AG04450 (cell line): ENCODE measurements at places on chromosomes 6 and 20. TPM values are rescaled to one million over a fixed set of nuclear protein-coding genes. Genes with fewer than 3 reads are reported as not detected.

- no peak for DNase-seq
Measured at GRCh38 chr20:42857446-42857845, 332.3 kb downstream of the PTPRT start.

DNA sequence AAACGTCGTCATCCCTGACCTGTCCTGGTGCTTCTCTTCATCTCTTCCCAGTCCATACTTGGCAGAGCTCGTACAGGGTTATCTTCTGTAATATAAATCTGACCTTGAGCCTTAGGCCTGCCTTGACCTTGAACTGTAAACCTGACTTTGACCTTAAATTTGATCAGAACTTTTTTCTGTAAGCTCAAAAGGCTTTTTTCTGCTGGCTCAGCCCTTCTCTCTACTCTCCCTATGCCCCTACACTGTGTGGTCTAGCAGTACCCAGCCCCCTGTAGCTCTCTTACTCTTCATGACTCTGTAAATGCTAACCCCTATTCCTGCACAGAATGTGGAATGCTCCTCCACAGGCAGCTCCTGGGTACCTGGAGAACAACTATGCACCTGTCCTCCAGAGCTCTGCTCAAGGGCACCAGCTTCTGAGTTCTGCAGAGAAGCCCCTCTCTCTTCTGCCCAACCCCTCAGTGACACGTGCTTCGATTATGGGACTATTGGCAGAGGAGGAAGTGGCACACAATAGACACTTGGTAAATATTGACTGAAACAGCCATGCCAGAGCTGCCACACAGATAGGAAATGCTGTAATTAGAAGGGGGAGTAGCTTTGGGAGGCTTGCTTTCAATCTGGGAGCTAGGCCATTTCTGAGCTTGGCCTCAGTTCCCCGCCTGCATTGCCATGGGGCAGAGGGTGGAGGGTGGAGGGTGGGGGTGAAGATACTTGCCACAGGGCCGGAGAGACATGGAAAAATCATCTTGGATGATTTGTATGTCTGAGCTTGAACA is 15.4 kb downstream of the SNPH start:
- no peak for DNase-seq

GRCh38 chr20:35979544-35979943 is 11.2 kb downstream of the CNBD2 start:
- no peak for DNase-seq

DNA sequence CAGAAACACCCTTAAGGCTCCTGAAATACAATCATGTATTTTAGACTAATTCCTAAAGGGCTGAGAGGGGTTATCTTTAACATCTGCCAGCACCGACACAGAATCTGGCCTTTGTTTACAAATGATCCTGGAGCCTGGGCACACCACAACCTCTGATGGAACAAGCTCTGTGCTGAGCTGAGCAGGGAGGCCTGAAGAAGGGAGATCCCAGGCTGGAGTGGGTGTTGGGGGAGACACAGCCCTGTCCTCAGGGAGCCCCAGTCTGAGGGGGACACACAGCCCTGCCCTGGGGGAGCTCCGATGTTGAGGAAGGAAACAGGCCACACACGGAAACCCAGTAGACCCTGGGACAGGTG is 130.5 kb downstream of the VEGFA start:
- DNase-seq = no peak

GRCh38 chr6:25297823-25298522 is 18.8 kb downstream of the CARMIL1 start:
- DNase-seq = no peak

GRCh38 chr6:41576667-41577066 is 30.5 kb downstream of the FOXP4 start:
- DNase-seq = no peak

DNA sequence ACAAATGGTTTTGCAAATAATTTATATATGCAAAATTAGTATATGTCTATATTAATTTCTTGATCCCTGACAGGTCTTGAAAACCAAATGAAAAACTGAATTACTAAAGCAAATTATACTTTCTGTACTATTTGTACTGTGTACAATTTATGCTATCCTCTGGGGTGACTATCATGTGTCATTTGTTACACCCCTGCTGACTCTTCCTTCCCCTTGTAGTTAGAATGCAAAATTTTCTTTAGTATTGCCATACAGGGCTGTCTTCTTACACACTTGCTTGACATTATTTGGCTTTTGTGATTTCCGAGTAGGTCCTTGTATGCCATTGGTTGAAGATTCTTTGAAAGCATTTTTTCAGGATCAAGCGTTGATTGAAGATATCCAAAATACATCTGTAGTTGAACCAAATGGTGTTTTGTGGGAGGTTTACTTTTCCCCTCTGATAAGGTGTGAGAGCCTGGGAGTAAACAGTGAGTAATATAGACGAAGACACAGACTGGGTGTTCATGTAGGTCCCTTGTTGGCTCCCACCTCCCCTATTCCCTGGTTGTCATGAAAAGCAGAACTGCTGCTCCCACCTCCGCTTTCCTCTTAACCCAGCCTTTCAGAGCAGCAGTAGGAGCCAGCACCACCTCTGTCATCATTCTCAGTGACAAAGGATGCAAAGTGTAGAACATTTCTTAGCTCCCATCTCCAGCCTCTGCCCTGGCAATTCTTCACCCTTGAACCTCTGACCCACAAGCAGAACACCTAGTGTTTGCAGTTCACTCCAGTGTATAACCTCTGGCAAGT is 29.0 kb downstream of the NCOA7 start:
- DNase-seq = no peak

DNA sequence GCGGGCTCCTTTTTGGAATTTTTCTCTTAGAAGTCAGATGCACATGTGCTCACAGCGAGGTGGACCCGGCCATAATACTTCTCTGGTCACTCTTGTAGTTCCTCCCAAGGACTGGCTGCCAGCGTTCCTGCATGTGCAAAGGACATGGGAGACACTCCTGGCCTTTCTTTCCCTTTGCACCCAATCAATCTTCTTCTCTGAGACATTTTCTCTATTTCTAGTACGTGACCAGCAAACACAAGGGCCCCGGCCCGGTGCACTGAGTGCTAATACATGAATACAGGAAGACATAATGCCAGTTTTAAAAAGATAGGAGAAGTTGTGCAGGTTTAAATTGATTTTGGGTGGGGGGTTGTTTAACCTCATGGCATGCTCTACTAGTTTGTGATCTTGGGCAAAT is 233.6 kb downstream of the SMOC2 start:
- no peak for DNase-seq

DNA sequence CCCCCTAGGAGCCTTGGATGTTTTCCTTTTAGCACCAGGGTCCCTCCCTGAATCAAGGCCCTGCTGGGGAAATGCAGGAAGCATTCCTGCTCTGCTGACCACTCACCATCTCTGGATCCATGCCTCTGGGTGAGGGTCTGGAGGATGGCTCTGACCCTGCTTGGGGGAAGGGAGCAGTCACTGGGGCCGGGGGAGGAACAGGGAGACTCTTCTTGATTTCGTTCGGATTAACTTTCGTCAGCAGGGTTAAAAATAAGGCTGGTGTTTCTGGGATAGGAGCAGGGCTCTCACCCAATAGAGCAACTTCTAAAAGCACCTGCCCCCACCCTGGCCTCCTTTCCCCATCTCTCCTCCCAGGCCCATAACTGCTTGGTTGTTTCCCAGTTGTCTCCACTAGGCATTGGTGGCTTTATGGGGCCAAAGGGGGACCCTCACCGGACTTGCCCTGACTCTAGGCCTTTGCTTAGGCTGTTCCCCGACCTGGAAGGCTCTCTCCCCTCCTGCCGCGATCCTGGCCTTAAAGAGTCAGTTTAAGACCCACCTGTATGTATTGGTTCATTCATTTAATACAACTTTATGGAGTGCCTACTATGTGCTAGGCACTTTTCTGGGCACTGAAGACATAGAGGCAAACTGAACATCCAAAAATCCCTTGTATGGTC is 63.0 kb downstream of the JPH2 start:
- no peak for DNase-seq

DNA sequence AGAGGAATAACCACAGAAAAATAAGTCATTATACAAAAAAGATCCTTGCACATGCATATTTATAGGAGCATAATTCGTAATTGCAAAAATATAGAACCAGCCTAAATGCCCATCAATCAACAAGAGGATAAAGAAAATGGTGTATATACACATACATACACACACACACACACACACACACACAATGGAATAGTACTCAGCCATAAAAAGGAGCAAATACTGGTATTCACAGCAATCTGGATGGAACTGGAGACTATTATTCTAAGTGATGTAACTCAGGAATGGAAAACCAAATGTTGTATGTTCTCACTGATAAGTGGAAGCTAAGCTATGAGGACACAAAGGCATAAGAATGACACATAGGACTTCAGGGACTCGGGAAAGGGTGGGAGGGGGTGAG is 1.9 kb upstream of the KIAA1586 start:
- no peak for DNase-seq

GRCh38 chr6:1527073-1527457 is 82.7 kb upstream of the FOXC1 start:
- DNase-seq = peak; percentile 6

- no peak for DNase-seq
Measured at GRCh38 chr6:158279615-158280014, 32.6 kb upstream of the TULP4 start.

DNA sequence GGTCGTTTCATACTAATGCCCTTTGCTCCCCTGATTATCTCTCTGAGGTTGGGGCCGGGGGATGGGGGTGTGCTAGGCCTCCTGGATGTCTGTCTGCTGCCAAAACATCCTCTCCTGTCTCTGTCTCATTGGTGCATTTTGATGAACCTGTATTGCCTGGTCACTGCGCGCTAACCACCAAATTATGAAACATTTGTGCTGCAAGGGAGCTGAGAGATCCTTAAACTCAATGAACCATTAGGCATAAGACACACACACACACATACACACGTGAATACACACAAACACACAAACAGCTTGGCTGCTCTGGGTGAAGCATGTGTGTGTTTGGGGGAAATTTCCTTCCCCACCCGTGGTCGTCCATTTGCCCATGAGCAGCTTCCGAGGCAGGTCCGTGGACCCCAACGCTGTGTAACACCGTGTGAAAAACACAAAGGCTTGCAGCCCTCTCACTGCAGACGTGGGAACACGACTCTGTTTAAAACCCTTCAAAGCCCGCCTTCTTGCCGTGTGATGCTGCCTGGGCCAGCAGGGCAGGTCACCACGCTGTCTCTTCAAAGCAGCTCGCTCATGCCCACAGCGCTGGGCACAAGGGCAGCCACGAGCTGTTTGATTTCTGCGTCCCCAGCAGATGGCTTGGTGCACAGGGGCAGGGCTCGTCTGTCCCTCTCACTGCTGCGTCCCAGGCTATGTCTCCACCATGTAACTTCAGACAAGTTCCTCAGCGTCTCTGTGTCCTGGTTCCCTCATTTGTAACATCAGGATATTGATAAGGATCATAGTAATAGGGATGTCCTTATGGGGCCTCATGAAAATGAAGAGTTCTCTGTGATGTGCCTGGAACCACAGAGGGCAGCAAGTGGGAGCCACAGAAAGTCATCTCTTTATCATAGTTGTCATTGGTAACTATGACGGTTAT is 96.8 kb downstream of the CDH26 start:
- no peak for DNase-seq

- DNase-seq = no peak
Measured at GRCh38 chr20:43508604-43509040, 1.1 kb downstream of the L3MBTL1 start.

- DNase-seq = peak; percentile 24
Measured at GRCh38 chr6:36858407-36858981, 16.1 kb downstream of the PPIL1 start.

GRCh38 chr20:3446779-3447178 is 24.0 kb upstream of the ATRN start:
- DNase-seq = no peak

Gene HLA-DQB2
- polyA plus RNA-seq = not detected in 2 replicates

Gene SLC17A1
- polyA plus RNA-seq = not detected in 2 replicates

Gene ZNF343
- 10.8 and 11.4 TPM in 2 replicates for polyA plus RNA-seq

Gene UNC93A
- polyA plus RNA-seq = not detected in 2 replicates
